CD4-positive, alpha-beta T cell treated with Interleukin-2 at 100 ng/mL for 4 hours (primary cell): ENCODE measurements at places on chromosomes 2 and 18.

DNA sequence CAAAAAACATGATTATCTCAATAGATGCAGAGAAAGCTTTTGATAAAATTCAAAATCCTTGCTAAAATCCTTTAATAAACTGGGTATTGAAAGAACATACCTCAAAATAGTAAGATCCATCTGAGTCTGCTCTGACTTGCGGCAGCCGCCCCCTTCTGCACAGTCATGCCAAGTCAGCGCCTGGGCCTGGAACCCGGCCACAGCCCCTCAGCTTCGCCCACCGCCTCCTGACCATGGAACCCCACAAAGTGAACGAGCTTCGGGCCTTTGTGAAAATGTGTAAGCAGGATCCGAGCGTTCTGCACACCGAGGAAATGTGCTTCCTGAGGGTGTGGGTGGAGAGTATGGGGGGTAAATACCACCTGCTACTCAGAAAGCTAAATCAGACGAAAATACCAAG, 270.9 kb upstream of the TFPI start:
- DNase-seq, result no peak

DNA sequence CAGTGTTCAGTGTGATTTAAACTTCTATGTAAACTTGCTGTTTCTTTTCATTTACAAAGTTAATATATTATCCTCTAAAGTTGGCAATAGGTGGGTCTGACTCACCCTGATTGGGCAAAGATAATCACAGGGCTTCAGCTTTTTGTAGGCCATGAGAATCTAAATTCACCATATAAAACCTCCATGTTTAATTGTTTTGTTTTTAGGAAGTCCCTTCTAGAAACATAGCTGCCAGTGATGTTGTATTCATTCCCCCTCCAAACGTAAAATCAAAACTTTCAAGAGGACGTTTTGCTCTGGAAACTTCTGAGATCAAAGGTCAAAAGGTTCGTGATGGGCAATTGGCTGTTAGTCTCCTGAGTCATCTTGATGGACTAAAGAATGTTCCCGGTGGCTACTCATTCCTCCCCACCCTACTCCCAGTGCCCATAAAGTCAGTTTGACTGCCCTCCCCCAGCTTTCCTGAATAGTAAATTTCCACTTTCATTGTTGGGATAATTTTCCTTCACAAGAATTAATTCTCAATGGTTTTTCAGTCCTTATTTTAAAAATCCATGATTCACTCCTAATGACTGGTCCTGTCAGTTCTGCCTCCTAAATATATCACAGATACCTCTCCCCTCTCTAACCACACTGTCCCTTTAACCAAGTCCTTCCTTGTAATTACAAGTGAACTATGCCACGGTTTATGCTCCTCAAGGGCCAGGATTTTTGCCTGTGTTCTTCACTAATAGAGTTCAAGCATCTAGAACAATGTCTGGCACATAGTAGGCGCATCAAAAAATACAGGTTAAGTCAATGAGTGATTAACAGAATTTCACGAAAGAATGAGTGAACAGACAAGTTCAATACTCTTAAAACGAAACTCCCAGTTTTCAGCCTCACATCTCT, 164.4 kb upstream of the VRK2 start:
- no peak for DNase-seq

- DNase-seq, result no peak
These were observed 760.4 kb downstream of the ADCYAP1 start for GRCh38 chr18:1665079-1665478.

GRCh38 chr18:59561612-59562011, 135.6 kb downstream of the CCBE1 start:
- no peak for DNase-seq

DNA sequence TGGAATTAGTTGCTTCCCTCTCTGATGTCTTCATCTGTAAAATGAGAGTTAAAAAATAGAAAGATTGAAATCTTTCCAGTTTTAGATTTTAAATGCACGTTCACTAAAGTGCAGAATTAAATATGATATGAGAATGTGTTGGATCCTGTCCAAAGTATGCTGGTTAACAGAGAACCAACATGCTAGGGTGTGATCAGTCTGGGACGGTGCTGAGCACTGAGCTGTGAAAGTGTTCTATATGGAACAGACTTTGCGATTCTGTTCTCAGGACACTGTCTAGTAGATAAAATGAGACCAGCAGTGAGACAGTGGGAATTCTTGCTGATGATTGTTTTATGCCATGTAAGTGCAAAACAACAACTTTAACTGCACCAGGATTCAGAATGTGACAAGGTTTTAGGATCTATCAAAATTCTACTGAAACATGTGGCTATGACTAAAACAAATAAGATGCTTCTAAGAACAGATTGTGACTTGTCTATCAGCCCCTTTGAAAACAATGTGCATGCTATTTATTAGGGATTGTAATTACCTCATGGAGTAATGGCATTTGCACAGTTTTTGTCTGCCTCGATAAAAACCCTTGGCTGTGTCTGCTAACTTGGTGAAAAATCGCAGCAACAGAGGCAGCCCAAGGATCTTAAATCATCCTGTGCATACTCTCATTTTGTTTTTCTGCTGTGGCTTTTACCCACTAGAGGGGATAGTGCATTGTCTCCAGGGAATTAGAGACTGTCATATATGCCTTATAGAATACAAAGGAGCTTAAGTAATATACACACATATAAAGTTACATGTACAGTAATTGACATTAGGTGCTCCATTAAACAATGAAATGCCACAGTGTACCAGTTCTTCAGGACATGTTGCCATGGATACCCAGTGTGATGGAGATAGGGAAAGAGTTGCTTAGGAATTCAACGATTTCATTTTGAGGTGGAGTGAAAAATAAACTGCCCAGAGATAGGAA, 55.1 kb downstream of the MAP3K20 start:
- DNase-seq, result no peak

DNA sequence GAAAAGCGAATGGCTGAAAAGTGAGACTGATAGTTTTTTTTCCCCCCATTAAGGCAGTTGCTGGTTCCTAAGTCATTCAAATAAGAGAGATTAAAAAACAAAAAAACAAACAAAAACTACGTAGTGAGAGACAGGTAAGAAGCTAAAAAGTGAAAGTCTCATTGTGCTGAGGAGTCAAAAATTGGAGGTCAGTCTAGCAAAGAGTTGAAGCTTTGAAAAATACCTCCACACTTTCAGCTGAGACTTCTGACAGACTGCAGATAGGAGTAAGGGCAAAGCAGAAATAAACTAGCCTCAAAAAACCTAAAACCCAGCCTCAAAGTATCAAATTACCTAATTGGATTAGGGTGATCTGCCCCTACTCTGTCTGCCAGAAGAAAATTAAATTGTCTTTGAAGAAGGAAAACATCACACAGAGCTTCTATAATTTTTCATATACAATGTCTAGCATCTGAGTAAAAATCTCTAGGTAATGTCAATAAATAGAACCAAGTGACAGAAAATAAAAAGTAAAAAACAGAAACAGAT, 10.9 kb upstream of the EIF2AK3 start:
- no peak for DNase-seq

DNA sequence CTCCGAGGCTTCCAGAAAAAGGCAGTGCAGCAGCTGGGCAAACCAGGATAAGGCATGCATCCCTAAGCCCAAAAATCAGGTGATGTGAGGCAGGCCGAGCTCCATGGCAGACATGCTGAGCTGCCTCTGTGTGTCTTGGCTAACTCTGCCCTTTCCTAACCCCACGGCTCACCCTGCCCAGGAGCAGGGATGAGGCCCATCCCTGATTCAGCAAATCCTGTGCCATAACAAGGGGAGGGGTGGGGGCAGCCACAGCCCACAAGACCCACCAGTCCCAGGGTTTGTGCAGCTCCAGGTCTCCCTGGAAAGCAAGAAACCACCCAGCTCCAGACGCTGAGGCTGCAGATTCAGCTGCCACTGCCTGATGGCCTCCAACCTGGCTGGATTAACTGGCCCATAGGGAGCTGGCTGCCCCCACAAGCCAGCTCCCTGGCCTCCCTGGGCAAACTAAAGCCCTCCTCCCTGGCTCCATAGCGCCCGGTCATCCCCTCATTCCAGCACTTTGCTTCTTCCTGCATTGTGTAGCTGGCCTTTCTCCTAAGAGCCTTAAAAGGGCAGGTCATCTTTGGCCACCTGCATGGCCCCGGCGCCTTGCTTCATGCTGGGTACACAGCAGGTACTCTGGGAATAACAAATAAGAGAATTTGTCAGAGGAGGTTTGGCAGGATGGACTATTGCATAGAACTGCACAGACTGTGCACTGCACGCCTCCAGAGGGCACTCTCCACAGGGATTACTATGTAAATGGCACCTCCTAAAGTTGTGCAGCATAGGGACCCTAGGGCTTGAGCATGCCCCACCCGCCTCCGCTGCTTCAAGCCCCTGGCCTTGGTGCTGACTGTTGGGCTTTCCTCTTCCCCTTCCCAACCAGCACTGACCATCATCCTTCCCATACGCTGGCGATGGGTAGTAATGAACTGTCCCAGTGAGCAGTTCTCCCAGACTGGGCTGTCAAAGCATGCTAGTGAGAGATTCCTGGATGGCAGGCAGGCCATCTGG, 10.7 kb downstream of the STEAP3 start:
- DNase-seq, result no peak
